ENCODE measurements at places on chromosomes 13 and 19.

- no peak for DNase-seq
These were observed 1306.9 kb downstream of the UQCRFS1 start for GRCh38 chr19:27906081-27906480.

DNA sequence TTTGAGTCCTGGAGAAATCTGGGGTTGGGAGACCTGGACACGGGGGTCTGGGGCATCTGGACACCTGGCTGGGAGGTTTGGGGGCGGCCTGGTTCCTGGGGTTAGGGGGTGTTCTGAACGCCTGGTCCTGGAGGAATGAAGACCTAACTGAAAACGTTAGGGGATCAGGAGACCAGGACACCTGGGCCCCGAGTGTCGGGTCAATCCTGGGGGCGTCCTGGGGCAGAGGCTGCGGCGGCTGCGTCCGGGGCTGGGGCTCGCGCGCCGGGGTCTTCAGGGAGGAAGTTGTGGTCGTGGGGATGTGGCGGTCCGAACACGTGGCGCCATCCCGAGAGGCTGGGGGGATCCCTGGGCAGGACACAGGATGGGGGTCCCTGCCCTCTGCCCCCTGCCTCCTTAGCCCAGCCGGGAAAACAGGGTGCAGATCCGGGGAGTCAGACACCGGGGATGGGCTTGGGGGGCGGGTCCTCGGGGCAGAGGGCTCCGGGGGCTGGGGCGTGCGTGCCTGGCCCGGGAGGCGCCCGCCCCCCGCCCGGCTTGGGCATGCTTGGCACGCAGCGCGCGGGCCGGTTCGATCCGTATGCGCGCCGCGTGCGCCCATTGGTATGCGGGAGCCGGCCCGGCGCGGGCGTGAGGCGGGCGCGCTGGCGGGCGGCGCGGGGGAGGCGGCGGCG, 632 bp downstream of the NPAS1 start:
- DNase-seq: no peak

- DNase-seq: no peak
These were observed 846 bp downstream of the RPL13A start for GRCh38 chr19:49488046-49488862.

DNA sequence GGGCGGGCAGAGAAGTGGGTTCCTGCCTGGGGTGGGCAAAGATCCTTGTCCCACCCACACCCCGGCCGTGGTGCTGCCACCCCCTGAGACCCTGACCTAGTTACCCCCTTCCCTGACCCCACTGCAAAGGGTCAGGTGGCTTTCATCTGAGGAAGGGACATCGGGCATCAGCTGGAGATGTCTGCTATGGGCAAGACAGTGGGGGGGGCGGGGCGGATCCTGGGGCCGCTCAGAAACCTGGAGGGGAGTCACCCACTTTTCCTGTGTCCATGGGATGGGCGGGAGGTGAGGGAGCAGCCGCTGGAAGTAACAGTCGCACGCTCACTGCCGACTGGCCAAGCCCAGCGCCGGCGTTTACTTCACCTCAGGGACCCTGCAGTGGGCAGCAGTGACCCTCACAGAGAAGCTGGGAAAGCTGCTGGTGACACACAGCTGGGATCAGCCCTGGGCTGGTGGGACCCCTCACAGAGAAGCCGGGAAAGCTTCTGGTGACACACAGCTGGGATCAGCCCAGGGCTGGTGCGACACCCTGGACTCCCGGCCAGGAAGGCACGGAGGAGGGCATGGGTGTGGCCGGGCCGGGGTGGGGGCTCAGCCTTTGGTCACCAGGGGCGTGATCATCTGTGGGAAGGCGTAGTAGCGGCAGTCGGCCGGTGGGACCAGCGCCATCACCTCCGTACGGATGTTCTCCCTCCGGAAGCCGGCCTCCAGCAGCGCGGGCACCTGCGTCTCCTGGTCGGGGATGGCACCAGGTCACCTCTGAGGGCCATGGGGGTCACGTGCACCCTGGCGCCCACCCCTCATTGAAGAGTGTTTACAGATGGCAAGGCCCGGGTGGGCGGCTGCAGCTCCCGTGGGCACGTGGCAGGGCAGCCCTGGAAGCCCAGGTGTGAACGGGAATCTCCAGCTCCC, 4.3 kb downstream of the GAMT start:
- no peak for DNase-seq

Measured in activated naive CD4-positive, alpha-beta T cell treated with Interleukin-2 at 50 U/mL for 16 hours (primary cell).